Endothelial cell of umbilical vein (primary cell): ENCODE measurements at places on chromosomes 5 and 9. TPM values are rescaled to one million over a fixed set of nuclear protein-coding genes. Genes with fewer than 3 reads are reported as not detected.

DNA sequence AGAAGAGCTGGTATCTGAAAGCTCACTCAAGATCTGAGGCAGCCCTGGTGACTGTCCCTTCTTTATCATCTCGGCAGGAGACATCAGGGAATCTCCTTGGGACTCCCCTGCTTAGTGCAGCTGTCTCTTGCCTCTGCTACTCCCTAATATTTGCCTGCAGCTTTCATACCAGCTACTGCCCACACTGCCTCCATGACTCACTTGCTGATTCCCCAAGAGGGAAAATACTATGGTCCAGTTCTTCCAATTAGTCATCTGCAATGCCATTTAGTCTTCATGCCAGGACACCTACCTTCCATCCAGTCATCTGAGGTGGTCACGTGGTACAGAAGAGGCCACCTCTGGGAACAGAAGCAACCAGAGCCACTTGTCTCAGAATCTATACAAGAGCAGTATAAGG lies 270.8 kb downstream of the NTRK2 start:
- DNase-seq, result no peak

- no peak for DNase-seq
Measured at GRCh38 chr9:114603248-114603647, 7.8 kb upstream of the TMEM268 start.

The FST gene
- 13.4 and 46.0 TPM in 2 replicates for total RNA-seq

The TTC1 gene
- 59.6 and 62.6 TPM in 2 replicates for total RNA-seq

GRCh38 chr5:54832858-54833257 lies 152.5 kb downstream of the ESM1 start:
- no peak for DNase-seq

- DNase-seq, result no peak
Measured at GRCh38 chr9:106684940-106685695, 177.8 kb upstream of the ZNF462 start.

DNA sequence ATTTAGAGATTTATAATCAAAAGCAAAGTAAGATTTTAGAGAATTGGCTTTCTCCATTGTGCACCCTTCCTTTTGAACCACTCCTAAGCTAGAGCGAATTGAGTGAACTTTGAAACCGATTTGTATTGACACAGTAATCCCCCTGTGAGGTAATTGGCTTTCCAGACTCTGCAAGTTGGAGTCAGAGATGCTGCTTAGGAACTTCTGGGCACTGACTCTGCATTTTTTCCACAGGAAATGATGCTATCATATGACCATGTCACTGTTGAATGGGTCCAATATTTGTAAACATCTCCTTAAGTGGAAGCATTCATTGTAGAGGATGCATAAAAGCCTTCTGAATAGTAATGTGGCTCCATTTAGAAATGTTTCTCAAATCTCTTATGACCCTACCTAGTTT lies 394.4 kb upstream of the ZNF608 start:
- peak; percentile 78 for DNase-seq

- peak; percentile 99 for DNase-seq
Measured at GRCh38 chr5:93078082-93079038, 502.7 kb downstream of the NR2F1-AS1 start.

The RASGRF2 gene
- total RNA-seq, result 4.0 and 8.2 TPM in 2 replicates

DNA sequence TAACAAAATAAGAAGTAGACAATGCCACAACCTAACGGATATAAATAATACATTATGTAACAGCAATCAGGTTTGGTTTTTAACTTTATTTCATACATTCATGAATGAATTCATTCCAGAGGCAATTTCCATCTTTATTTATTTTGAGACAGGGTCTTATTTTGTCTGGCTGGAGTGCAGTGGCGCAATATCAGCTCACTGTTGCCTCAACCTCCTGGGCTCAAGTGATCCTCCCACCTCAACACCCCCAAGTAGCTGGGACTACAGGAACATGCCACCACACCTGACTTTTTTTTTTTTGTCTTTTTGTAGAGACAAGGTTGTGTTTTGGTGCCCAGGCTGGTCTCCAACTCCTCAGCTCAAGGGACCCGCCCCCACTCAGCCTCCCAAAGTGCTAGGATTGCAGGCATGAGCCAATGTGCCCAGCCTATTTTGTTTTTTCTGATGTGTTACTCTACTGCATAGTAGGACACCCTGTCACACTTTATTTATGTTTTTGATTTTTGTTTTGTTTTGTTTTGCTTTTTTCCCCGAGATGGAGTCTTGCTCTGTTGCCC lies 26.3 kb upstream of the C5orf24 start:
- DNase-seq, result no peak
